Fibroblast of the conjunctiva (primary cell): ENCODE measurements at places on chromosomes 1 and 21.

GRCh38 chr21:35025206-35026152, 23.6 kb downstream of the RUNX1 start:
- no peak for DNase-seq

DNA sequence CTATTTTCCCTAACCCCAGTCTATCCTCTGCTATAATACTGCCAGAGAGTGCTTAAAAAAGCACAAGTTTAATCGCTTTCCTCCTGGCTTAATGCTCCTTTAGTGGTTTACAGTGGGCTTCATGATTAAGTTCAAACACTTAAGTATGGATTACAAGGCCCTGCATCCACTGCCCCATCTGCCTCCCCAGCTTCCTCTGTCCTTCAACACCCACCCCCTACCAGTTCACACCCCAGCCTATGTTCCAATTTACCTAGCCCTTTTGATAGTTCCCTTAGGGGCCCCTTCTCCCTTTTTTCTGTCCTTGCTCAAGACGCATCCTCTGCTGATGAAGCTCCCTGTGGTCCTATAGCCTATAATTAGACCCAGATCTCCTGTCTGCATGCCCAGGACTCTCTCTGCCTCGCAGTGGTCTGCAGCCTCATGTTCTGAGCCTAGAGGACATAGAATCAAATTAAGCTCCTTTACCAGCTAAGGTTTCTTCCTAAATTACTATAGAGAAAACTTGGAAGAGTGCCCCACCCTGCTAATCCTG, 212.5 kb downstream of the FGGY start:
- DNase-seq = no peak

DNA sequence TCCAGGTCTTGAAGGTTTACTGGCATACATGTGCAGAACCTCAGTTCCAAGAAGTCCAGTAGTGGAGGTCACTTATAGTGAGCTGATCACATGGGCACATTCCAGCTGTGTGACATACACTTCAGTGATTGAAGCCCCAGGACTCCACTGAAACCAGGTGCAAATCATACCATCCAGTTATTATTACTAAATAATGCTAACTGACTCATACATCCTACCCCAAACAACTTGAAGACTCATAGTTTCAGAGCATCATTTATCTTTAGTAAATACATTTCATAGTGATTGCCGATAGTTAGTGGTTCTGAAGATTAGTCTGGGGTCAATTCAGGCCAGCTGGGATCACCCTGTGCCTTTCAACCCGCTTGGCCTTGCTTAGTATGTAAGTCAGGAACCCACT, 137.9 kb upstream of the UBE2U start:
- no peak for DNase-seq

- DNase-seq = peak; percentile 69
These were observed 8.9 kb downstream of the CAMTA1 start for GRCh38 chr1:6794164-6794563.

DNA sequence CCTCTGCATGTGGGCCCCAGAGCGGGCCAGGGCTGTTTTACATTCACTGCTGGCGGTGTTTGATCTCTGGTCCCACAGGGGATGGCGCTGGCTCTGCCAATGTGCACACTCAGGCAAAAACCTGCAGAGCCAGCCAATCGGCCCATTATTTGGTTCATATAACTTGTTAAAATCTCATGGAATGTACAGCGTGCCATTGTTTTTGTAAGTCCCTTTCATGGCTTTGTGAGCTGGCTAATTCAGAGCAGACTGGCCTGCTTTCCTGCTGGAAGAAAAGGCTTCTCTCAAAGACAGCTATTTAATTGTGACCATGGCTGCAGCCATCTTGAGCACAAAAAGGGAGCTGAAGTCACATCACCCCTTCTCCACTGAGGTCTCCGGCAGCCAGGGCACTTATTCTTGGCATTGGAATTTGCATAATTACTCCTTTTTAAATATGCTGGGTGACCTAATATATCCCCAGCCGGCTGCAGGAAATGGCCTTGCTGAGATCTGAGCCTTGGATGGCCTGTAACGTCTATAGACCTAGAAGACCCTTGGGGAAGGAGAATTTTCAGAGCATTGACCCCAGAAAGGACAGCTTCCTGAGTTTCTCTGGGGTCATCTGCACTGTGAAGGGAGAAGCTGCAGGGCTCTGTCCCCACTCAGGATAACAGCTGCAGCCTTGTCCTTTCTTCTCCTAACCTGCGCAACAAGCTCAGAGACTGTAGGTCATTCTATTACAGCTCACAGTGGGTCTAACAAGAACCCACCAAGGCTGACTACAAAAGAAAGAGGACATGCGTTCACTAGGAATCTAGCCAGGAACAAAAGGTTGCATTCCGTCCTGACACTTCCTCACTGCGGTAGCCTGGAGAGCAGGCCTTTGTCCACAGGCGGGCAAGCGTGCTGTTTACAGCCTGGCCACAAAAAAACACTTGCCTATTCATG, 45.8 kb downstream of the BCAR3 start:
- DNase-seq = no peak

GRCh38 chr1:184753117-184753516, 1.5 kb downstream of the EDEM3 start:
- DNase-seq = no peak

- no peak for DNase-seq
These were observed 5.7 kb downstream of the RSPO1 start for GRCh38 chr1:37629008-37629407.

DNA sequence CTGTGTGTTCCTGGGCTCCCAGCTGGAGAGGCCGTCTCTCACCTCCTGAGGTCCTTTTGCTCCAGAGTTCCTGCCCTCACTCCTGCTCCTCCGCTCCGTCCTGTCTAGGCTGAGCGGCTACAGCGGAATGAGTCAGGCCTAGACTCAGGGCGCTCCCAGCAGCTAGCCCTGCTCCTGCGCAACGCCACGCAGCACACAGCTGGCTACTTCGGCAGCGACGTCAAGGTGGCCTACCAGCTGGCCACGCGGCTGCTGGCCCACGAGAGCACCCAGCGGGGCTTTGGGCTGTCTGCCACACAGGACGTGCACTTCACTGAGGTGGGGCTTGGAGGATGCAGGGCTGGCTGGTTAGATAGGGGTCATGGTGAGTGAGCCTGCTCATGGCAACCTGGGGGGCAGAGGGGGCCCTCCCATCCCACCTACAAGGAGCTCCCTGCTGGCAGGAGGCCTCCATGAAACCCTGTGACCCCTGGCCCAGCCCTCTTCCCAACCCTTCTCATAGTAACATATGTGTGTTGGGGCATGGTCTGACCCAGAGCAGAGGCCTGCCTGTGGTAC, 15.1 kb downstream of the PSRC1 start:
- DNase-seq = no peak

- DNase-seq = peak; percentile 88
These were observed 15.8 kb downstream of the ODF2L start for GRCh38 chr1:86380257-86380861.

GRCh38 chr1:68147534-68148171, 84.7 kb downstream of the WLS start:
- DNase-seq = no peak
